ENCODE measurements at places on chromosomes 13 and 19.

DNA sequence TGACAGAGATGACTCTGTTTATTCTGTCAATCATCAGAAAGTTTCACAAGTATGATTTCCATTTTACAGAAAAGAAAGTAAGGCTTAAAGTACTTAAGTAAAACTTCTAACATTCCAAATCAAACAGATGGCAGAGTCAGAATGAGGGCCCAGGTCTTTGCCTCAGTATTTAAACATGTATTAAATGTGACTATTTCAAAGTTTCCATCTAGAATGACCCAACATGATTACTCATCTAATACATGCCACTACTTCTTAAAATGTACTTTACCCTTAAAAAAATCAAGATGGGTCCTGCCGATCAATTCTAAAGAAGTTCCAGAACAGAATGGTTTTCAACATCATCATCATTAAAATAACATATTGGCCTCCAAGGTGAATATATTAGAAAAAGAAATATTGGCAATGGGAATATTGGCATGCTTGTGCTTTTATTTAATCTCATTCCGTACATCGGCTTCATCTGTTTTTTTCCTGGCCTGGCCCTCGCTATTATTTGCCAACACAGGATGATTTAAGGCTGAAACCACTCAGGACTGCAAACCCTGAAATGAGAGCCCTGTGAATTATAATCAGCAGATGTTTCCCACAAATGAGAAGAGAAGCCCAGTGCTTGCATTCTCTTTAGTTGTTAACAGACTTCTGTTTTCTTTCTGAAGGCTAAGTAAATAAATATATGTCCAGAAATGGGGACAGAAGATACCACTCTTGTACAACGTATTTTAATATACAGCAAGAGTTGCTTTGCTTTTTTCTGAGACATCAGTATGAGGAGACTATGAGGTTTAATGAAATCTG lies 340.0 kb downstream of the DNAJC15 start:
- DNase-seq, result no peak

- no peak for DNase-seq
These were observed 821 bp downstream of the ONECUT3 start for GRCh38 chr19:1754018-1754635.

DNA sequence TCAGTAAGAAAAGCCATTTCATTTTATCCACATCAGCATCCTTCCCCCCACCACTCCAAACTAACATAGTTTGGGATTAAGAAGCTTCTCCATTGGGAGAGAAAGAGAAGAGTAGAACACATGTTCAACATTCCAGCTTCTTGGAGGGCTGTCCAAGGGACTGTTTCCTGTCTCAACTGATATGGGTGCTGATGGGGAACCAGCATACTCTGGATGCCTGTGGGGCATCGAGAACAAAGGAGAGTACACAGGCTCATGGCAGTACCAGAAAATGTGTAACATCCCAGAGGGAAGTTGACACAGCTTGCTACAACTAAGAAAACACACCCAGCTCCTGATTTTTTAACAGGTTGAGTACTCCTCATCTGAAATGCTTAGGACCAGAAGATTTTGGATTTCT lies 24.7 kb downstream of the SUCLA2 start:
- no peak for DNase-seq

GRCh38 chr13:31236211-31236786 lies 36.5 kb downstream of the B3GLCT start:
- no peak for DNase-seq

GRCh38 chr19:3263866-3264265 lies 39.4 kb downstream of the CELF5 start:
- no peak for DNase-seq
